ENCODE measurements at places on chromosomes 1 and 21.

DNA sequence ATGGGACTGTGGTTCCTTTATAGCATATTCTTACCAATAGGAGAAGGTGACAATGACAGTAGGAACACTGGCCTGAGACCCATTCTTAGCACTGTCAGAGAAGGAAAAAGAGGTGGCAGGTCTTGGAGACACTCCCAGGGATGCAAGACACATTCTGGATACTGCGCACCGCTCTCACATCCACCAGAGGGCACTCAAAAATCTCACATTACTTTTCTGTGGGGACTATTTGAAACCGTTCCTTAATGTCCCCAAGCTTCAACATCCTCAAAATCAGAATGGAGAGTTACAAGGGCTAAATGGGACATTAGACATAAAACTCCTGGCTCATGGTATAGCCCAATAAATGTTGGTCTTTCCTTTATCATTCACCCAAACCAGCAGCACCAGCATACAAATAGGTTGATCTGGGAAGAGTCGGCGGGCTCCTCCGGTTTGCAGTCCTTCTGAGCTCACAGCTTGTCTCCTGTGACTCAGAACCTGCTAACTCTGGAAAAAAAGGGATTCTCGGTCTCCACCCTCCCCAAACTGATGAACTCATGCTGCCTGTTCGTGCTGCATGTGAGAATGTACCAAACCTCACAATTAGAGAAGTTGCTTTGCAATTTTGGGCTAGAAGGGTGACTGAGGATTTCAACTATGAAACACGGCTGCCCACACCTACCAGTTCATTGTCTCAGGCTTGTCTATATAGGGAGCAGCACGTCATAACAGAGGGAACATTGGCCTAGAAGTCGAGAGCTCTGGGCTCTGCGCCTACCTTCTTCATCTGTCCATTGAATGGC lies 40.2 kb downstream of the IL12RB2 start:
- no peak for DNase-seq

DNA sequence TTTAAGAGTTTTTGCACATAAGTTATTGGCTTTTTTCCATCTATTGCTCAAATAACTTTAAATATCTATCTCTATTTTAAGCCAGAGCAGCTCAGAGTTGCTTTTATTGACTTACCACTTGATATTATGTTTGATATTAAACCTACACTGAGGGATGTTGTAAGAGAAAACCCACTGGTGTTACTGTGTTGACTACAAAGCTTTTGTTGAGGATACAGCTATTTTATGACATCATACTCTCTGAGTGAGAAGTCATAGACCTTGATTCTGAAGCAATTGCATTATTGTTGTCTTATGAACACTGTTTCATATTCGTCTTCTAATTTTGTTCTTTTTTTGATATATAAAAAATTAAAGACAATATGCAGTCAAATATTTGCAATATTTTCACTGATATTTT lies 560.4 kb downstream of the PTBP2 start:
- no peak for DNase-seq

DNA sequence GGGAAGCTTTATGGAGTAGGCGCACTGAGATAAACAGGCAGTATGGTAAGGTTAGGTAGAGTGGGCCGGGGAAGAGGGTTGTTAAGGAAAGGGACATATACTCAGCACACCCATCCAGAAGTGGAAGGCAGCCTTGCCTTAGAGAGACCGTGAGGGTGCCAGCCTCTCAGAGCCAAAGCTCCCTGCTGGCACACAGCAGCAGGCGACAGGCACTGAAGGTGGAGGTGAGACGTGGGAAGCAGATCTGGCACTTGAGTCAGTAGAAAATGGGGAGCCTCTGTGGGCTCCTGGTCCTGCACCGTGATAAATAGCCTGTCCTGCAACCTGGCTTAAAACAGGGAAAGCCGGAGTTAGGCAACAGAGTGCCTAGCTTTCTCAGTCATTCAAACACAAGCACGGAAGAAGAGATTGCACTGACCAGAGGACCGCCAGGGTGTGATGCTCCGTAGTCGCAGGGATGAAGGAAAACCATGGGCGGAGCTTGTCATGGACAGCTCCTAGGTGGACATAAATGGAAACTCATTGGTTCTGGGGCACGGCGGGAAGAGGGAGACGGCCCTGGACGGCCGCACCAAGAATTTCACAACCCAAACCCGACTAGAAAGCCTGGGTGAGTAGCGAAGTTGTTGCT lies 15.5 kb downstream of the KCNK1 start:
- no peak for DNase-seq

DNA sequence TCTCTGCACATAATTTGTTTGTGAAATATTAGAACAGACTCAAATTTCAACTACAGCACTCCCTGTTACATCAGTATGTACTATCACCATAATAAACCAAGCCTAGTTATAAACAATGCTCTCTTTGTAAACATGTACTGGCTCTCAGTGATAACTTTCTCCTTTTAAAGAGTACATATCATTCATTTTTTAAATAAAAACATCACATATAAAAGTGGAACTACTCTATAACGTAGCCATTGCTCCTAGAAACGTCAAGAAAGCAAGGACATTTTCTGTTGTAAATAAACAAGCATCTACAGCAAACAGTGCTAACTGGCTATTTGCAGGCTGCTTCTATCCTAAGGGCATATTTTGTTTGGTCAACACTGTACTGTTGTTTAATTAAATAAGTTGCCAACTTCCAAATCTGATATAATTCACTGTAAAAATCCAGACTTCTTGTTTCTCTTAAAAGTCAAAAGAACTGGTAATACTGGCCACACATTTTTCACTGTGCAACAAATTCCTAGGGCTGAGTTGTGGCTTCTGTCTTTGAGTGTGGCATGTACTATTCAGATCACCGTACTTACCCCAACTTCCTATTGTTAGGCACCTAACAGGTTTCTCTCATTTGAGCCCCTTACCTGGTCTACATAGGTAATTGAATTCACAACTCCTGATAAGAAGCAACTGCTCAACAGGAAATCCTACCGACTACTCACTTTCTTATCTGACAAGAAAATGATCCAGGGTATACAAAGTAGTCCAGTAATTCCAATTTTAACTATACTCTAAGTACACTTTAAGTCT lies 111.9 kb downstream of the DENND1B start:
- no peak for DNase-seq

GRCh38 chr1:30371888-30372791 lies 351.2 kb downstream of the MATN1 start:
- DNase-seq, result no peak

DNA sequence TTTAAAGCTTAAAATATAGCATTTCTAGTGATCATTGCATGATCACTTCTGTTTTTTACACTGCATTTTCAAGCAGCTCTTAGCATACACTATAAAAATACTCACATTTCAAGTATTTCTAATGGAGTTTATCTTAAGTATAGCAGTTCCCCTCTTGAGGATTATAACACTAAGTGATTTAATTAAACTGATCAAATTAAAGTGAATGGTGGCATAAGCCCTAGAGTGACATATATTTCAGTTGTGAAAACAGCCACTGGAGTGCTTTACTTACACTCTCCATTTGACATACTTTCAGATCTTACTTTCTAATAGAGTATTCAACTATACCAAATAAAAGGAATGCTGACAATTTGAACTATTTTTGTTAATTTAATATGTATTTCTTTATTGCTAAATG lies 623.3 kb upstream of the TMPRSS15 start:
- DNase-seq, result no peak

DNA sequence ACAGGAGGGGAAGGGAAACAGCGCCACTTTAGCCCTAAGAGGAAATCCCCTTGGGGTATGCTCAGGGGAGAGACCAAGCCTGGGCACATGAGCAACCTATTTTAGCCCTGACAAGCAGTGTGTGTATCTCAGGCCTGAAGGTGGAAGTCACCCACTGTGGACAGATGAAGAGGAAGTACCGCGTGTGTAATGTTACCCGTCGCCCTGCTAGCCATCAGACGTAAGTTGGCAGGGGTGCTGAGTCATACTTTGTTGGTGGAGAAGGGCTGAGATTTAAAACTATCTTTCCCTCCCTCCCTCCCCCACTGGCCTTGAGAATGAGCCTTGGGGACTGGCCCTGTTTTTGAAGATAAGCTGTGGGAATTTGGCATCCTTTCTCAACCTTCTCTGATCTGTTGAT lies 11.2 kb downstream of the AGO1 start:
- no peak for DNase-seq

DNA sequence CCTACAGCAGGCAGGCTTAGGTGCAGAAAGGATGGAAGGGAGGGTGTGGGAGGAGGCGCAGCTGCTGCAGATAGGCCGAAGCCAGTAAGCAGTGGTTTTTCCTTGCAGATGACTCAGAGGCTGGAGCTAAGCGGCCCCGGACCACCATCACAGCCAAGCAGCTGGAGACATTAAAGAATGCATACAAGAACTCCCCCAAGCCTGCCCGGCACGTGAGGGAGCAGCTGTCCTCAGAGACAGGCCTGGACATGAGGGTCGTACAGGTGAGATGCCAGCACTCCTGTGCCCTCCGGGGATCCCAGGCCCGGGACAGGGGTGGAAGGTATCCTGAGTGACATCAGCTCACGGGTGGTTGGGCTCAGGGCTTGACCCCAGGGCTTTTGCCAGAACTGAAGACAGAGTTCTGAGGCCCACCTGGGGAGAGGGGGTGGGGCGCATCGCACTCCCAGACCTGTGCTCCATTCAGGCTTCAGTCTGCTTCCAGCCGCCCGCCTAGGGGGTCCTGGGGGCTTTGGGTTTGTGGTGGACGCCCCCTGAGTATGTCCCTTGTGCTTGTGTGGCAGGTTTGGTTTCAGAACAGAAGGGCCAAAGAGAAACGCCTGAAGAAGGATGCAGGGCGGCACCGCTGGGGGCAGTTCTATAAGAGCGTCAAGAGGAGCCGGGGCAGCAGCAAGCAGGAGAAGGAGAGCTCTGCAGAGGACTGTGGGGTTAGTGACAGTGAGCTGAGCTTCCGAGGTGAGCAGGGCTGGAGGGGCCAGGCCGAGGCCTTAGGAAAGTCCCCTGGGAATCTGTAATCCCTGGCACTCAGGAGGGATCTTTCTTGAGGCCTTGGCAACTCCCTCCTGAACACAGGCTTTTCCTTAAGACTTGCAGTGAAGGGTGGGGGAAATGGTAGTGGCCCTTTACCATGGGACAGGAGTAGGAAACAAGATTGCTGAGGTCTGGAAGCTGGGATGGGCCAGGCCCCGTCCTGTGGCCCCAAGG lies 41.5 kb downstream of the LHX4 start:
- DNase-seq, result no peak

DNA sequence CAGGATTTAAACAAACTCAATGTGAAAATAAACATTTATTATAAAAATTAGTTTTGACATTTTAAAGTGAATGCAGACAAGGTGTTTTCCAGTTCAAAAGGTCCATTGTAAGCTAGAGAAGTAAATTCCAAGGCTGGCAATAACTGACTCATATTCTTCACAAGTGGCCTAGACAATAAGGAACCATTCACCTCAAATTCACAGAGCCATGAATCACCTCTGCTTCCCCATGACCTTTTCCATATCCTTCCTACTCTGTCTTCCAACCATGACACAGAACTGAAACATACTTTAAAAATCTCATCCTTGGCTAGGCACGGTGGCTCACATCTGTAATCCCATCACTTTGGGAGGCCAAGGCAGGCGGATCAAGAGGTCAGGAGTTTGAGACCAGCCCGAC lies 24.8 kb downstream of the F11R start:
- DNase-seq, result no peak

DNA sequence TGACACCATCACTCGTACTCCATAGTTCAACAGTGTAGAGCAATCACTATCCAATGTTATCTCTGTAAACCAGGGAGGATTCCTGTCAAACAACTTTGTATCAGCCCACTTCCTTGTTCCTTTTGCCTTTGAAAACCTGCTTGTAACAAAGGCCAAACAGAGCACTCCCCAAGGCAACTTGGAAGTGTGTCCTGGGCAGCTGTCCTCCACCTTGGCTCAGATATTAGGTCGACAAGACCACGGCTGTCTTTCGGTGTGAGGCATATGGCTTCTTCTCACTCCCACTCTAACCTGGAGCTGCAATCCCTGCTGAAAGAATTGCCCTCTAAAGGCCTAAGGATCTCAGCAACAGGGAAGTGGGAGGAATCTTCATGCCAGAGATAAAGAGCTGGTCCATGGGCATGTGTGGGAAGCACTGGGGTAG lies 66.7 kb downstream of the ITPKB start:
- no peak for DNase-seq

DNA sequence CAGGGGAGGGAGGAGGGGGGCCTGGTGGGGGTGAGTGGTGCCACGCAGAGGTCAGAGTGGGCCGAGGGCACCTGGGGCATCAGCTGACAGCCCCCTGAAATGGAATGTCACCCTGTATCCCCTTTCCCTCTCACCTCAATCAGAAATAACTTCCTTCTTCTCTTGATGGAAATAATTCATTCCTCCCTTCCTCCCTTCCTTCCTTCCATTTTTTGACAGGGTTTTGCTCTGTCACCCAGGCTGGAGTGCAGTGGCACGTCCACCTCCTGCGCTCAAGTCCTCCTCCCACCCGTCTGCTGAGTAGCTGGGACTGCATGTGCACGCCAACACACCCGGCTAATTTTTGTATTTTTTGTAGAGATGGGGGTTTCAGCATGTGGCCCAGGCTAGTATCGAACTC lies 48.4 kb upstream of the LRRC3 start:
- no peak for DNase-seq

DNA sequence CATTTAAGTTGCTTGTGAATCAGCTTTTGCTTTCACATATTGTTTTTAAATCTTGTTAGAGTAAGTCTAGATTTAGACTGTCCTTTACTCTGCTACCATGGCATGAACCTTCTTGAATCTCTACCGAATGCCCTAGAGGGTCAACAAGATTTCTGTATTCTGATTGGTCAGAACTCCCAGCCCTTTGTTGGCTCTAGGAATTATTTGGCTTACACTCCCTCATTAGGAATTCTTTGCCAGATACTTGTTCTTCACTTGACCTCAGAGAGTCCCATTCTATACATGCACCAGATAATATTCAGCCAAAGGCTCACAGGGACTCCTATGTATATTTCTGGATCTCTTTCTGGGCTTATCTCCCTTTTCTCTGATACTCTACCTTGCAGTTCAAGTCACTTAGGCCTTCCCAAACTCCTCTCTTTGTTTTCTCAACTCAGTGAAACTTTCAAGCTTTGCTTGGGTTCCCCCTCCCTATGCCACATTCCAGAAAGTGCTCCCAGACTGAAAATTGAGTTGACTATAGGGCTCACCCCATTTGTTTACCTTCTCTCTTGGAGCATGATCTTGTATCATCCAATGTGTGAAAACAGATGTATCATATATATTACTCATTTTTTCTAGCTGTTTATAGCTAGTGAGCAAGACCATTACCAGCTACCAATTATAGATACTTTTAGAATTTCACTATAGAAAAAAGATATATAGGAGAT lies 405.0 kb downstream of the PLPP3 start:
- DNase-seq, result no peak

- DNase-seq, result no peak
These were observed 40.9 kb downstream of the LGR6 start for GRCh38 chr1:202234331-202235002.
